ENCODE measurements at places on chromosomes 2 and 18.

- DNase-seq: no peak
Measured at GRCh38 chr2:29535188-29535587, 386.2 kb downstream of the ALK start.

DNA sequence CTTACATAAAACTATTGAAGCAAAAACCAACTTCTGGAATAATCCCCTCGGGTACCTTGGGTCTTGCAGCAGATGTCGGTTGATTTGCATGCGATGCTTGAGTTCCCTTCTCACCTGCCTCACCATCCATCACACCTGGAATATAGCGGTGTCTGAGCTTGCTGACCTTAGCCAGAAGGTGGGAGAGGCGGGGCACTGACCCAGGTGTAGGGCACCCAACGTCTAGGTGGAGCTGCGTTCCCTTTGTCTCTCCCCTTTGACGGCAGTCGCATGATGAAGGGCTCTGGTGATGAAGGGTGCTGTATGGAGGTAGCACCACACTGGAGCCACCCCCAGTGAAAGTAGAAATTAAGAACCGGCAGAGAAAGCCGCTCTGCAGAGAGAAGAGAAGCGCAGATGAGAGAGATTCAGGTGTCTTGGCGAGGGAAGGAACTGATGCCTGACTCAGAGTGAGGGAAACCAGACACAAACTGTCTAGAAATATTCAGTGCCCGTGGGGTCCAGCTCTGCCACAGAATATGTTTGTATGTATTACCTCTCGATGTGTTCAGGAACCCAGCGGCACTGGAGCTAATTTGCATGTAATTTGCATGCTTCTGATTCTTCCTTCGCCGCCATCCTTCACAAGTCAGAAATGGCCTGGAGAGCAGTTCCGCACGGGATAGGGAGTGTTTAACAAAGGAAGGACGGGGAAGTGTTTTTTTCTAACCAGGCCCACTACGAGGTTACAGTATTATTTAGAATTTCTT, 19.4 kb upstream of the MBP start:
- no peak for DNase-seq

DNA sequence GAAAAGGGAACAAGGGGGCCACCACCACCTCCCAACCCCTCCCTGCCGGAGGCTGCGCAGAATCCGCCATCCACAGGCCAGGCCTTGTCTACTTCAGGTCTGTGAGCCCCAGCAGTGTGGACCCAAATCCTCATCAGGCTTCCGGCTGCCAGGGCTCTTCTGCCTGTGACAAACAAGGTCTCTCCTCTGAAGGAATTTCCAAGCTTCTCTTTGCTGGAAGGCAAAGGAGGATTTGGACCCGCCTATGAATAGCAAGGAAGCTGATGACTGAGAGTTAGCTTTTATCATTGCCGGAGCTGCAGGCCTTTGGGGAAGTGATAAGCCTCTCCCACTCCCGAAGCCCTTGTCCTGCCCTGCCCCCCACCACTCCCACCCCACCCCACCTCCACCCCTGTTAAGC, 93.7 kb upstream of the SH3BP4 start:
- DNase-seq: no peak

DNA sequence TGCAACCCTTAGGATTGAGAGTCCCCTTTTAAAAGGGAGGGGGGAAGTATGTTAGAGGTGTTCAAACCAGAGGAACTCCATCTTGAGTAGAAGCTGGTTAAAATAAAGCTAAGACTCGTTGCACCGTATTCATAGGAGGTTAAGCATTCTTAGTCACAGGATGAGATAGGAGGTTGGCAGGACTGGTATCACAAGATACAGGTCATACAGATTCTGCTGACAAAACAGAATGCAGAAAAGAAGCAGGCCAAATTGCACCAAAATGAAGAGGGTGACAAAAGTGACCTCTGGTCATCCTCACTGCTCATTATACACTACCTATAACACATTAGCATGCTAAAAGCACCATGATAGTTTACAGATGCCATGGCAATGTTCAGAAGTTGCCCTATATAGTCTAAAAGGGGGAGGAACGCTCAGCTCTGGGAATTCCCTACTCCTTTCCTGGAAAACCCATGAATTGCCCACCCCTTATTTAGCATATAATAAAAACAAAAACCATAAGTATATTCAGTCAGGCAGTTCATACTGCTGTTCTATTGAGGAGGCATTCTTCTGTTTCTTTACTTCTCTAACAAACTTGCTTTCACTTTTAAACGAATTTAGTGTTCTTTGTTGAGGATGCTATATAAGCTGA, 192.2 kb upstream of the NDUFV2 start:
- no peak for DNase-seq

DNA sequence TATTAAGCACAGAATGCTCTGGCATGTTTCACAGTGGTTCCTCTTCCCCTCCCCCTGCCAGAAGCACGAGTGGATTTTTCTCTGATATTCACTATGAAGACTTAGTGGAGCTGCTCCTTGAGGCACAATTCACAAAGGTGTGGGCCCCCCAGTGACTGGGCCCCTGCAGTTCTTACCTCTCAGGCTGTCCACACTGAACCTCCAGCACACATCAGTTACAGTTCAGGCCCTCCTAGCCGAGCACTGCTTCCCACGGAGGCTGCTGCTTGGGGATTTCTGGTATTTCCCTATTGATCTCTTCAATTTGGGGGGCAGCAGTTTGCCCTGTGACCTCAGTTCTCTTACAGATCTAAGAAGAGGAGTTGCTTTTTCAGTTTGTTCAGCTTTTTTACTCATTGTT, 236.1 kb downstream of the SH3RF3 start:
- no peak for DNase-seq

DNA sequence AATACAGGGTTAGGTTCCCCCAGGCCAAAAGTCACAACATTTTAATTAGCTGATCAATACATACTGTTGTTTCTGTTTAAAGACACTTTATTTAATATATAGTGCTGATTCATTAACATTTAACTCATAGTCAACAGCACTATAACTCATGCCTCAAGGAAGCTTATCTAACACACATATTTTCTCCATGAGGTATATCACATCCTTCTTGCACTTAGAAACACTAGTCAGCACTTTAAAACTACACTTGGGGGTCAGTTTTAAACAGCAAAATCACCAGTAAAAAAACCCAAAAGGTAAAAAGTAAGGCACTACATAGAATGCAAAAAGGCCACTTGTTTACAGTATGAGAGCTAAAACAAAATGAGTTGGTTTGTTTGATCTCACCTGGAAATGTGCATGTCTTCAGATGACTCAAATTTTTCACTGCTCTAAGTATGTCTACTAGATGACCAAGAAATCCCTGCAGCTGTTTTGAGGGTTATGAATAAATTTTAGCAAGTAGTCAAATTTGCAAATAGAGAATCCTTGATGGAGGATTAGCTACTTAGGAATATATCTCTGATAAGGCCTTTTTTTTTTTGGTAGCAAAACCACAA, 54.1 kb upstream of the EPB41L5 start:
- no peak for DNase-seq

DNA sequence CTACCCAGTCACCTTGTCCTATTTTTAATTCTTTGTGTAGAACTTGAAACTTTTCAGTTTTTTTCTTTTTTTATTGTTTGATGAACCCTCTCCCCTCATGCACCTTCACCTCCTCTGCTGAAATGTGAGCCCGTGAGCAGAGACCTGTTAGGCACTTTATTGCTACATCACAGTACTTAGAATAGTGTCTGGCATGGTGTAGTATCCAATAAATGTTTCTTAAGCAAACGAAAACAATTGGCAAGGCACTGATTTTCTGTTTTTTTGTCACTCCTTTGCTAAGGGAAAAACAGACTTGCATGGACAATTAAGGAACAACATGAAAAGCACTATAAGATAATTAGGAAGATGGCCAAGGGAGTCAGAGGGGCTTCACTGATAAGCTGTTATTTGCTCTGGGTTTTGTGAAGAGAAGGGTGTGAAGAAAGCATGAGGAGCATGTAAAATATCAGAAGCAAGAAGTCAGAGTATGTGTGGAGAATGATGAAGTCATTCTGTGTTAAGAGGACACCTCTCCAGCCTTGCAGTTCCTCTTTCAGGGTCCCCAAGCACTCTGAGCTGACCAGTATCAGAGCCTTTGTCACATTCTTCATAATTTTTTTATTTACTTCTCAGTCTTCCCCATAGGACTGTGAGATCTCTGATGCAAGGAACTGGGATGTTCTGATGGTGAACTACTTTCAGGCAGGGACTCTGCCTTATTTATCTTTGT, 99.7 kb upstream of the CAVIN2 start:
- DNase-seq: no peak

DNA sequence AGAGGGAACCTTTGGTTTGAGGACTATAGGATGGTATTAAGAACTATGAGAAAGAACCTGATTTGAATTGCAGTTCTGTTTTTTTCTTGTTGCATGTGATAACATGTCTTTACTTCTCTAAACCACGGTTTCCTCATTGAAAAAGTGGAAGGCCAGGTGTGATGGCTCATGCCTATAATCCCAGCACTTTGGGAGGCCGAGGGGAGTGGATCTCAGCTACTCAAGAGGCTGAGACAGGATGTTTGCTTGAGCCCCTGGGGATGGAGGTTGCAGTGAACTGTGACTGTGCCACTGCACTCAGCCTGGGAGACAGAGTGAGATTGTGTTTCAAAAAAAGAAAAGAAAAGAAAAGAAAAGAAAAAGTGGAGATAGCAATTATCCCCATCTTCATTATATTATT, 32.3 kb downstream of the SCN9A start:
- no peak for DNase-seq

DNA sequence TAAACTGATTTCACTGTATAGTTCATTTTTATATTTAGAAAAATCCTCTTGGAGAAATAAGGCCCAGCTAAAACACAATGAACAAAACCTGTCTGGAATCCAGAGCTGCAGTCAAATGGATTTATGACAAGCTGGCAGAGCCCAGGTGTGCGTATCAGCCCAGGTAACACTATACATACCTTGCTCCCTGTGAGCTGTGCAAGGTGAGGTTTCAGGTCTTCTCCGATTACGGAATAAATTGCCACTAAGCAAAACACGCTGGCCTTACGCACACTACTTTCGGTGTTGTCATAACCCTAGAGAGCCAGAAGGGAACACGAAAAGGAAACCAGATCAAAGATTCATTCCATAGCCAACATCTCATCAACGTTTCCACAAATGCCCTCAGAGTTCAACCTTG, 61.9 kb upstream of the TFCP2L1 start:
- no peak for DNase-seq

GRCh38 chr2:48545244-48545643, 15.3 kb downstream of the STON1 start:
- DNase-seq: peak; percentile 64

DNA sequence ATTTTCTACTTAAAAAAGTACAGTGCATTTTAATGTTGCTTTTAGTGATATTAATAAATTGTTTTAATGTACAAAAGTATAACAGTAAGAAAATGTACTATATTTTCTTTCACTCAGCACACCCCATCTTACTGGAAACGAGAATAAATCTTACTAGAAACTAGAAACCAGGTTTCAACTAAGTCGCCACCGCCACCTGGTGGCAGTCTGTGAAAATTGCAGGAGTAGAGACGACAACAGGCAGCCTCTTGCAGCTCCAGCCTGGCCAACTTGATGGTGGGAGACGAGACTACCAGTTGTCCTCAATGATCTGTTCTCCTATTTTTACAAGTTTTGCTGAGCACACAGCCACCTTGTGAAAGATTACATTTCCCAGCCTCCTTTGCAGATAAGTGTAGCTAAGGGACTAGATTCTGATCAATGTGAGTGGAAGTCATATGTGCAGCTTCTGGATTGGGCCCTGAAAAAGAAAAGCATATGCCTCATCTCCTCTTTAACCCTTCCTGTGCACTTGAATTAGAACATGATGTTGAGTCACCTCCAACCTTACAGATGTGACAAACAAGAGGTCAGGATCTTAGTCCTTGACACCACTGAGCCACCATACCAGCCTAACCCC, 8.7 kb downstream of the OTOF start:
- DNase-seq: peak; percentile 11

GRCh38 chr2:64023485-64024258, 4.4 kb upstream of the VPS54 start:
- no peak for DNase-seq

DNA sequence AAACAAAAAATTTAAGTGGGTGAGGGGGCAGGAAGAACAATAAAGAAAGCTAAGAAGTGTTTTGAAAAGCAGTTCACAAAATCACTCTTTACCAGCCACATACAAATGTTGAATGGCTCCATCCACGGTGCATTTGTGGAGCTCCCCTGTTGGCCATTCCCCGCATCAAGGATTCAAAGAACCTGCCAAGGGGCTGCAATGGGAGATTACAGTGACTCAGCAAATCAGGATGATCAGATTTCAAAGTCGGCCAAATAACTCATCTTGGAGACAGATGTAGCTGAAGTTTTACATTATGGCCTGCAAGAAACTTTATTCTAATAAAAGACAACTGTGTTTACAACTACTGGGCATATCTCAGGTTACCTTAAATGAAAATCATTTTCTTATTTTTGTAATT, 26.9 kb downstream of the COL4A3 start:
- DNase-seq: peak; percentile 6

- DNase-seq: no peak
Measured at GRCh38 chr2:60779426-60779825, 23.4 kb downstream of the PAPOLG start.

GRCh38 chr2:236857246-236857645, 228.4 kb upstream of the COPS8 start:
- DNase-seq: no peak

GRCh38 chr2:84904717-84905174, 710 bp upstream of the TMSB10 start:
- DNase-seq: peak; percentile 52

DNA sequence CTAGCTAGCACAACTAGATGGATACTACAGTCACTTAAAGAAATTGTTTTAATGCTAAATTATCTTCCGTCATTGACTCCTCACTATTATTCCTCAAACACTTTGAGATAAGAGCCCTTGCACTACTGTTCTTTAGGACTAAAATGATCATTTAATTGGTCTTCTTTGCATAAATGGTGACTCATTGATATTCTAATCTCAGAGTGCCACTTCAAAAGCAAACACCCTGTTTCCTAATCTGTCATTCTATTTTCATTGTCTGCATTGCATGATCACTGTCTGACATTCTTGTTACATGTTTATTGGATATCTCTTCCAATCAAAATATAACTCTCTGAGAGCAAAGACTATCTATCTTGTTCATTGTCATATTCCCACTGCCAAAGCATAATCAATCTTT, 313.9 kb downstream of the EXOC6B start:
- no peak for DNase-seq

DNA sequence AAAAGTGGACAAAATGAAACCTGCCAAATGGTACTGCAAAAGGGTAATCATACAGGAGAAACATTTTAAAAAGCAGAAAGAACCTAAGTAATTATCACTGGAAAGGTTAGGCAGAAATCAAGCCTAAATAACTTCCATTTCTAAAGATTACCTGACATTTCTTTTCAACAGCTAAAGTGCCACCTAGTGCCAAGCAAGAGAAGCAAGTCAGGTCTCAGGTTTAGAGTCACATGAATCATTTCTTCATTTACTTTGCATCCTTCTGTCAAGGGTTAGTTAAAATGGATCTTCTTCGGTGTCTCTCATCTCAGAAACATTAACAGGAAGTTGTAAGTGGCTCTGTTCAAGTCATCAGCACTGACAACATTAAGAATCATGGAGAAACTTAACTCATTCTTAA, 90.3 kb downstream of the AKAIN1 start:
- DNase-seq: no peak

- DNase-seq: no peak
Measured at GRCh38 chr2:205682971-205683501, 735 bp downstream of the NRP2 start.
